ENCODE measurements at places on chromosomes 3 and 15.

GRCh38 chr3:15342945-15343344, 10.6 kb upstream of the SH3BP5 start:
- DNase-seq = no peak

GRCh38 chr3:106332884-106333283, 464.1 kb upstream of the CBLB start:
- DNase-seq = no peak

DNA sequence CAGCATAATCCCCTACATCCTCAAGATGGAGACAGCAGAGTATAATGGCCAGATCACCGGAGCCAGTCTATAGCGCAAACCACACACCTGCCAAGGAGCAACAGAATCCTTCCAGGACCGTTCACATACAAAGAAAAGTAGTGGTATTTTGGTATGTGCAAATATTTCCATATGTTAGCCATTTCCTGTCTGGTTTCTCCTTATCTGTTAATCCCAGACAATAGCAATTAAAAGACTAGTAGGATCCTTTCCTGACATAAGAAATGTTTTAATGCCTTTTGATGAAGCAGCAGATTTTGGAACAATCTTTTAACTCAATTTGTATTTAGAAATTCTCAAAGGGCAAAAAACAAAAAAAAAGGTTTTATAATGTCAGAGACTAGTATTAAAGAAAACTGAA, 22.2 kb downstream of the MRPS25 start:
- no peak for DNase-seq

DNA sequence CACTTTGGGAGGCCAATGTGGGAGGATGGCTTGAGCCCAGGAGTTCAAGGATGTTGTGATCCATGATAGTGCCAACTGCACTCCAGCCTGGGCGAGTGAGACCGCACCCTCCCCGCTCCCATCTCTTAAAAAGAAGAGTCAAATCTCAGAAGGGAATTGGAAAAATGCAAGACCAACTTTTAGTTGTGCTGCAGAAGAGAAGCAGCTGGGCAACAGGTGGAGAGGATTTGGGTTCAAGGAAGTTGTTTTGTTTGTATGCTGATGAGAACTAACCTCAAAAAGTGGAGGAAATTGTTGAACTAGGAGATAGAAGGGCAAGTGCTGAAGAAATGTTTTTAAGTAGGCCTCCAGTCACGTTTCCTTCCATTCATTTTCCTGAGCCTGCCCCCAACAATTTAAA, 12.8 kb upstream of the PDCD7 start:
- no peak for DNase-seq

DNA sequence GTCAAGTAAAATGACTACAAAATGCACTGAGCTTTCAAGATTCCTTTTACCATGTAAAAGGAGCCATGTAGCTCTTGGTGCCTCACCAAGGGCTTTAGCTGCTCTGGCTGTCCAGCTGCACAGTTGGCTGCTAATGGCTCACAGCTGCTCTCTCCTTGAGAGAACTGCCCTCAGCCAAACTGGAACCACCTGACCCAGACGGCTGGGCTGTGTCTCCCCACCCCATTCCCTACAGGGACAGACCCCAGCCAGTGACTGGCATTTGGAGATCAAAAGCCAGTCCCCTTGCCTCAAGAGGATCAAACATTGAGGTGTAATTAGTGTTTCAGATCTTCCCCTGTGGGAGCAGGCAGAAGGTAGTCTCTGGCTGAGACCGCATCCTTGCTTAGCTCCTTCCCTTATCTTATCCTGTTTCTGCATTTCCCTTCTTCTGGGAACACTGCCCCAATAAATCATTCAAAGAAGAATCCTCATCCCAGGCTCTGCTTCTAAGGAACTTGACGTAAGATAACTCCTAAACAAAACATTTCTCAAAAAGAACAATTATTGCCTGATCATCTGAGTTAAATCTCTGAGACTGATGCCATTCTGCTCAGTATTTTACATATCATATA, 28.6 kb upstream of the UBE2E2 start:
- peak; percentile 67 for DNase-seq

GRCh38 chr3:105984837-105985236, 116.0 kb upstream of the CBLB start:
- DNase-seq = no peak

- no peak for DNase-seq
Measured at GRCh38 chr3:130857336-130858026, 36.4 kb upstream of the ATP2C1 start.

DNA sequence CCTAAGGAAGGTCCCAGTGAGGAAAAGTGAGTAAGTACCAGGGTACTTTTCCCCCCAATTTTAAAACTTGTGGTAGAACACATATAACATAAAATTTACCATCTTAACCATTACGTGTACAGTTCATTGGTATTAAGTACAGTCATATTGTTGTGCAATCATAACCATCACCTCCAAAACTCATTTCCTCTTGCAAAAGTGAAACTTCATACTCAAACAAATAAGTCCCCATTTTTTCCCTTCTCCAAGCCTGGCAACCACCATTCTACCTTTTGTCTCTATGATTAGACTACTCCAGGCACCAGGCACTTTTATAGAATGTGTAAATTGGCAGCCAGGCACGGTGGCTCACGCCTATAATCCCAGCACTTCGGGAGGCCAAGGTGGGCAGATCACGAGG, 12.2 kb downstream of the PRC1 start:
- DNase-seq = no peak

- no peak for DNase-seq
Measured at GRCh38 chr3:100915706-100916495, 77.3 kb downstream of the ABI3BP start.

DNA sequence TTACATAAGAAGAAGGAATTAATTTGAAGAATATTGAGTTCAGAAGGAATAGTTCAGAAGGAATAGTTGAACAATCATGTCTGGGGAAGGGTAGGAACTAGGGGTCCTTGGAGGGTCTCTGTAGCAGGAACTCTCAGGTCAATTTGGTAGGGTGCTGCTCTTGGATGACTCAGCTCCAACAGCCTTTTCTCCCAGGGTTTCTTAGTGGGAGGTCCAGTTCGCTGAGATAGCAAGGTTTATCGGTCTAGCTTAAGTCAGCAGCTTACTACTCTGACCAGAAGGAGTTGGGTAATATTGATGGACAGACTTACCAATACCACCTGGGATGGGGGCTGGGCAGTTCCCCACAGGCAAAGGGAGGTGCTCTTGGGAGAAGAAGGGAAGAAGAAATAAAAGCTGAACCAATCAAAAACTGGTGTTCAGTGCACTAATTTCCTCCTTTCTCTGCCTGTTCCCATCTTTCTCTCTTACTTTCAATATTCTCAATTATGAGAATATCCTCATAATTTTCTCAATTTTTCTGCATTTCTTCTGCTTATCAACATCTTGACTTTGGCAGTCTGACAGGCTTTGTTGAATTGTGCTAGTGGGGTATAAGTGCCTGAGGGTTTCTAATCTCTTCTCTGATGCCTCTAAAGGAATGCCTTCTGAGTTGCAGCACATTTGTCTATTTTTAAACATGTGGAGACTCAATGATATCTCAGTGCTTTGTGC, 14.4 kb upstream of the MITF start:
- DNase-seq = no peak

- no peak for DNase-seq
Measured at GRCh38 chr3:194379231-194379630, 9.7 kb upstream of the LRRC15 start.

DNA sequence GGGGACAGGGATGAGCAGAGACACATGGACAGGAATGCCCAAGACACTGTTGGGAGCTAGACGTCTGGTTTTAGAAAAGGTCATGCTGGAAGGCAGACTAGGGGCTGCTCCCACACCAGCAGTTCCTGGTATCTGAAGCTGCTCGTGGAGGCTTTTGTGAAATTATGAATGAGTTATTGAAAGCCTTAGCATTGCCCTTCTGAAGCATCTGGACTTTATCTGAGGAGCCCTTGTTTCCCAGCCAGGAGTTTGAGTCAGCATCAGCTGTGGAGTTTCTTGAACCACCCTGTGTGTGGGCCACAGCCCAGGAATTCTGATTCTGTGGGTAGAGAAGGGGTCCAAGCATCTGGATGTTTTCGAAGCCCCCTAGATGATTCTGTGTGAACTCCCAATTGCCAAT, 258.7 kb downstream of the SLCO3A1 start:
- DNase-seq = no peak

DNA sequence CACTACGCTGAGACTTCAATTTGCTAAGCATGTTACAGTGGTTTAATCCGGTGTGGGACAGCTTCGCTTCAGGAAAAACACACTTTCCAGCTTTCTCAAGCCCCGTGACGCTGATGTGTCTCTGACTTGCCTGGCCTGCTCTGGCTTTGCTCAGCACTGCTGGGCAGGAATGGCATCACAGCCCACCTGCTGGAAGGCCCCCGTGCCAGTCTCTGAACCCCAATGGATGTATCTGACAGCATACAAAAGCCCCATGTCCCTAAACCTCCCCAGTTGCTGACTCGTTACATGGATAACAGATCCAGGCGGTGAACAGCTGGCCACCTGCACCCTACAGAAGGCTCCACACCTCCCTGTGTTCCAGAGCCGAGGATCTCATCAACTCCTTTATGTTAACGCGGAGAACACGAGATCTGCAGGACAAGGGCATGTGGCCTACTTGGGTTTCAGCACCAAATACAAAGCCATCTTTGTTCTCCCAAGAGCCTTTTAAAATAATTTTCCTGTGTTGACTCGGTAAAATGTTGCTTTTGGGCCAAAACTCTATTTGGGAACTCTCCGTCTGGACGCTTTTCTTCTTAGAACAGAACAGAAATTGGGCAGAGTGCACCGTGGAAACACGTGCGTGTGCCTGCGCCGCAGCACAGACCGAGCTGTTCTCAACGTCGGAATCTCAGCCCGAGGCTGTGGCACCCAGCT, 61.4 kb downstream of the ATP10A start:
- DNase-seq = no peak

GRCh38 chr3:102068736-102069135, 219.4 kb downstream of the NFKBIZ start:
- no peak for DNase-seq

GRCh38 chr15:64209680-64210334, 47.0 kb upstream of the PPIB start:
- DNase-seq = peak; percentile 69

DNA sequence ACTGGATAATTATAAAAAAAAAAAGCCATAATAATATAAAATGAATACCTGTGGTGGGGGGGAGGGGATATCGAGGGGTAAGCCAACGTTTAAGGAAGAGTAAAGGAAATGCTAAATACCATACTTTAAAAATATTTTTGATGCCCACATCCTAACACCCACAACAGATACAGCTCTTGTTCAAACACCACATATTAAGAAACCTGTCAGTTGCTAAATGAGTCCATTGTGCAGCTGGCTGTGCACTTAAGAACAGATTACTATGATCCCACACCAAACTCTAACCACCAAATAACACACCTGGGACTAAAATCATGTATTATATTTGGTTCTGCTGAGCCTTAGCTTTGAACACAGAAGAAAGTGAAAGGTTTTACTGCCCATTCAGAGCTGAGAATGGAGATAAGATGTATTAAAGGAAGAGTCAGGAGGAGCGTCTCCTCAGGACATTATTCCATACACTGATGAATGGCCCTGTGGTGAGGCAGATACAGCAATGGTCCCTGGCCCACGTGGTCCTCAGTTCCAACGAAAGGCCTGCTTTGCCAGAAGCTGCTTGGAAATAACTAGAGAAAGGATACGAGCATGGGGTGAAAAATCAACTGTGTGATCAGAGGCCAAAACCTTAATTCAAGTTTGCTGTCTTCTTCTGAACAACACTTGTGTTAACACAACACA, 515.4 kb downstream of the FOXP1 start:
- DNase-seq = peak; percentile 25

- DNase-seq = no peak
Measured at GRCh38 chr3:193922034-193922774, 213.7 kb upstream of the HES1 start.

GRCh38 chr15:91252322-91252721, 152.3 kb downstream of the SV2B start:
- DNase-seq = no peak

GRCh38 chr3:40753291-40753770, 228.6 kb downstream of the ZNF621 start:
- DNase-seq = no peak

GRCh38 chr3:36911990-36912804, 32.7 kb downstream of the TRANK1 start:
- DNase-seq = no peak

GRCh38 chr3:194344012-194344411, 7.1 kb downstream of the CPN2 start:
- peak; percentile 90 for DNase-seq

GRCh38 chr15:40332113-40332781, 8.5 kb downstream of the CCDC9B start:
- DNase-seq = no peak

GRCh38 chr3:142973217-142974009, 9.9 kb upstream of the PAQR9 start:
- DNase-seq = no peak

DNA sequence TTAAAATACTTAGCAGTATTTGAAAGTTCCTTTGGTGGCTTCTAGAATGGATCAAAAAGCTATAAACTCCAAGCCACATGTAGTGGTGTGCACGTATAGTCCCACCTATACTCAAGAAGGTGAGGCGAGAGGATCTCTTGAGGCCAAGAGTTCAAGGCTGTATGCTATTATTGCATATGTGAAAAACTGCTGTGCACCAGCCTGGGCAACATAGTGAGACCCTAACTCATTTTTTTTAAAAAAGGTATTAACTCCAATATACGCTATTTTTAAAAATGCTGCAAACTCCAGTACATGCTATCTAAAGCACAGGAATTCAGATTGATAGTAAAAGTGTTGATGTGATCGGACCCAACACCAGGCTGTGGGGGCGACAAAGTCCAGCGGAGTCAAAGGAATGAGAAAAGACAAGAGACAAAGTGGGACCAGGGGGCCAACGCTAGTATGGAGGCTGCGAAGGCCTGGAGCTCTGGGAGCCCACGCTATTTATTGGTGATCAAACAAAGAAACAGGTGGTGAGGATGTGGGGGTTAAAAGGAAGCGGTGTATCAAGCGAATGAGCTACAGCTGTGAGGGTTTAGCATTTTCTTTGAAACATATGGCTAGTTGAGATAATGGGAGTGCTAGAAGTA, 66.6 kb downstream of the ARIH1 start:
- DNase-seq = no peak

DNA sequence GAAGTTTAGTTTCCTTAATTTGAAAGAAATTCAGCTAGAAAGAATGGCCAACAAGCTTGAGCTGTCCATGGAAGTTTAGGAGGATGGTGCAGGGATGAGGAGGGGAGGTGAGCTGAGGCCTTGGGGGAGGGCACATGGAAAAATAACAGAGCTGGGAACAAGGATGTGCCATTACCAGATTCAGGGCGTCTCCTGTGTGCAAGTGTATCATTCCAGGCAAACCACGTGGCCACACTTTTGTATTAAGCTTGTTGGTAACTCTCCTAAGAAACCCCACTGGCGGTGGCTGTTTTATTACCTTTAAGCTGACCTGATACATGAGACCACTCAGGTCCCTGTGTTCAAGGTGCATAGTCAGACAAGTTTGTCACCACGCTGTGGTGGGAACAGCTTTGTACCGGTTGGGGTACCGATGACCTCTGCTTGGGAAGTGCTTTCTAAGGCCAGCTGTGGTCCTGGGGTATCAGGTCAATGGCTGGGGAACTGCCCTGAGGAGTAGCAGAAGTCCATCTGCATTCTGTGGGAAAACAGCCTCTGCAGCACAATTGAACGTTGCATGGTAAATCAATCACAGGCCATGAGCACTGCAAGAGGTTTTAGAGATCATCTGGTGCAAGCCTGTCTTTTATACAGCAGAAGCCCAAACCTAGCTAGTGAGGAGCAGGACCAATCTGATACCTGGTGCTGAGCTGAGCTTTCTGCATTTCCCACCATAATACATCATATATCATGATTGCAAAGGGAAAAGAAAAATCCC, 235.5 kb downstream of the THSD4 start:
- no peak for DNase-seq
